AG09319 (cell line): ENCODE measurements at places on chromosomes 4 and X.

DNA sequence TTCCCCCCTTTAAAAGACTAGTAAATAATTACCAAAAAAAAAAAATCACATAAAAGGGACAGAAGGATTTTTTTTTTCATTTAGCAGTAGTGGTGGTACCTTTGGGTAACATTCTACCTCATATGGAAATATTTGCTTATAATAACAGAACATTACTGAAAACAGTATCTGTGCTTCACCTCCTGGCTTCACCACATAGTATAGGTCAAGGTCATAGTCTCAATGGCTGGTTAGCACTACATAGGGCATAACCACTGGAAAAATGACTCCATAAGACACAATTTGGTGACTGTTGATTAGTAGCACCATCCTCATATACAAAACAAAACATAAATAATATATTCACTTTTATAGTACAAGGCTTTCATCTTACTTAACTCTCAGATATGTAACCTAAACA is 34.7 kb downstream of the MANBA start:
- no peak for DNase-seq

- DNase-seq = no peak
Observed at GRCh38 chrX:3252744-3253143, 93.7 kb downstream of the MXRA5 start.

DNA sequence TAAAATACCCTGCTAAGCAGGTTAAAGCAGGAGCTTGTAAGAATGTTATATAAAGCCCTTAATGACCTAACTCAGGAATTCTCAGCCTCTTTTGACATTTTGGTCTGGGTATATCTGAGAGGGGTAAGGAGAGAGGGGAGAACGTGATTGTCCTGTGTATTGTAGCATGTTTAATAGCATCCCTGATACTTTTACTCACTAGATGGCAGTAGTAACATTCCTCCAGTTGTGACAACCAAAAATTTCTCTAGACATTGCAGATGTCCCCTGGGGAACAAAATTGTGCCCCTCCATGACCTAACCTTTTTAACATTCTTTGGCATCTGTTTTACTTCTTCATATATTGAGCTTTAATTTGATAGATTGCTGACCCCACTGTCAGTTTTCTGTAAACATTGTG is 17.9 kb downstream of the SMARCA5 start:
- DNase-seq = no peak

- DNase-seq = no peak
Observed at GRCh38 chr4:137934911-137935310, 307.2 kb downstream of the SLC7A11 start.

DNA sequence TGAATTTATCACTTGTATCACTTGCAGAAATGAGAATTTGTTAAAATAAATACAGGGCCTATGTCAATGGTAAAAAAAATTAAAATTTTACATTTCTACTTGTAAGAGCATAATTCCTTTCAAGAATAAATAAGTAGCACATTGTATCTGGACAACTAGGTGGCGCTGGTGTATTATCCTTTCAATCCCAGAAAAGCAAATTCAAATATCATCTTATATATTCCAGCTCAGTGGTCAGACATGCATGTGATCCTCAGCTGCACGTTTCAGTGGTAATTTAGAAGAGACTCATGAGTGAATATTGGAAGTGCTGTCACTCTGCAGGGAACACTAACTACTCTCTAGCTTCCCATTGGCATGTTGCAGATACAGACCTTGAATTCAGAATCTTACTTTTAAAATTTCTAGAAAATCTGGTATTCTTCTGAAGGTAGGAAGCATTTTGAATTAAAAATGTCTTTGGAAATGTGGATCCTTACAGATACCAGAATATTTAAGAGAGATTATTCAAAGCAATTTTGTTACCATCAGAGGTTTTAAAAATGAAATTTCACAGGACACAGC is 1414.7 kb upstream of the TENM3 start:
- peak; percentile 63 for DNase-seq

DNA sequence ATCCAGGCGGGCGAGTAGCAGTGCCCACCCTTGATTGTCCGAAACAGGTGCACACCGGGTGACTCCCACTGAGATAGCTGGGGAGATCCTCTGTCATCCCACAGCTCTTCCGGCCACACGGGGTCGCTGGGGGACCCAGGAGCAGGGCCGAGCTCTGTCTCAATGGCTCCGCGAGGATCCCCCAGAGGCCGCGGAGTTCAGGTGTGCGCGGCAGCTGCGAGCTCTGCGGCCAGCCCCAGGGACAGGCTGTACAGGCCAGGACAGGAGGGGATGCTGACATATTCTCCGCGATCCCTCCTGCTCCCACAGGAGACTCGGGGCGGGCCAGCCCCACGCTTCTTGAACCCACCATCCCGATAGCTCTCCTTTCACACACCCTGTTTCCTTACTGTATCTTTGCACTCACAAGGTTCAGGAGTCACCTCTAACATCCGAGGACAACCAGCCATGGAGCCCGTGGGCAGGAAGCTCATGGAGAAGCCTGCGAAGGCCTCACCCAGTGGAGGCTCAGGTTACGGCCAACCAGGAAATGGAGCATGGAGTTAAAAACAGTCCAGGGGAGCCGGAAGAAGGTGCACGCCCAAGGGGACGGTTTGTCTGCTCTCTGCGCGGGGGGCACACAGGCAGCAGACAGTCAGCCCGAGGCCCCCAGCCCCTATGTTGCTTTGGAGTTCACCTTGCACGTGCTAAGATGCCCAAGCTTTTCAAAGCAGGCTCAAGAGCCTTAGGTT is 77.9 kb upstream of the AMELX start:
- DNase-seq = no peak

GRCh38 chr4:7252510-7253340 is 60.4 kb downstream of the SORCS2 start:
- no peak for DNase-seq

- DNase-seq = no peak
Observed at GRCh38 chr4:127832585-127832984, 48.1 kb upstream of the PLK4 start.

DNA sequence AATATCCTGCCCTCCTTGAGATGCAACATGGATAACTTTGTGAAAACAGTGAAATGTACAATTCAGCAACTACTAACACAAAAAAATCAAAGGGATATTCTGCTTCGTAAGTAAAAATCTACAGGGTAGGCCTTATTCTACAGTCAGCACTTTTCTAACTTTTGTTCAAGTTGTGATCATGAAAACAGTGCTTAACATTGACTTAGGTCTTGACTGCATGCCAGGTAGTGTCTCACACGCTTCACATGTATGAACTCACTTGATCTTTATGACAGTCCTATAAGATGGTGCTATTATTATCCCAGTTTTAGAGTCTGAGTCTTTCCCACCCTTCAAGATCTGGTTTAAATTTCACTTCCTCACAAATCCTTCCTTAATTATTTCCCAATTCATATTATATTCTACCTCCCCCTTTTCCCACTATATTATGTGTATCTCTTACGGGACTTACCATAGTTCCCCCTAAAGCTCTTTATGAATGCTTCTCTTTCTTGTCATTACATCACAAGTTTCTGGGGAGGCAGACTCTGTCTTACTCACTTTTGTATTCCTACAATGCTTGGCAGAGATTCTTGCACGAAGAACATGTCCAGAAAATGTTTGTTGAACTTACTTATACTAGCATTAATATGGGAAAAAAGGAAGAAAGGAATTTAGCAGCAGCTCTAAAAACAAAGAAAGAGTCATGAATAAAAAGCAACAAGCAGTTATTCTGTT is 179.8 kb downstream of the SCFD2 start:
- DNase-seq = no peak

GRCh38 chrX:45428831-45429230 is 228.2 kb upstream of the DIPK2B start:
- DNase-seq = no peak

GRCh38 chr4:189804894-189805293 is 135.8 kb upstream of the FRG1 start:
- DNase-seq = no peak

DNA sequence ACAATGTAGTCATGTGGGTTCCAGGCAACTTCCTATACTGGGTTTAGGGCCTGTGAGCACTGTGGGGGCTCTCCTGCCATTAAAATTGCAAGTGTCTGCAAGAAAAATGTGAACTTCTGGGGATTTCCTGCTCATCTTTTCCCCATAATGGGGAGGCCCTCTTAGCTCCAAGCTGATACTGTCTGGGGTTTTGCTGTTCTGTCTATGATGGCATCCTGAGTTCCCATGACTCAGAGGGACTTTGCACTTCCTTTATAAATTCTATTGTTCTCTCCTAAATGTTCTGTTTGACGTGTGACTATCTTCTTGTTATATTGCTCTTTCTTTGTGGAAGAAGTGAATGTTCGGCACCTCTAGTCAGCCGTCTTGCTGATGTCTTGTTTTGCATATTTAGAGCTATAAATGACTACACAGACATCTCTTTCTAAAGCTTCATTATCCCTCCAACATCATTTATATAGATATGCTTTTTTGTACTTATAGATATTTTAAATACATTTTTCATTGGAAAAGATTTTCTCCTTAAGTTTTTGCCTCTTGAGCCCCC is 465.8 kb downstream of the NAF1 start:
- DNase-seq = no peak

GRCh38 chrX:145825896-145826295 is 8.3 kb downstream of the SLITRK2 start:
- no peak for DNase-seq

- no peak for DNase-seq
Observed at GRCh38 chr4:116688536-116688935, 396.8 kb downstream of the TRAM1L1 start.

- DNase-seq = no peak
Observed at GRCh38 chr4:169246957-169247396, 23.8 kb downstream of the SH3RF1 start.

- no peak for DNase-seq
Observed at GRCh38 chr4:184573701-184574100, 75.5 kb downstream of the CASP3 start.

GRCh38 chr4:189185810-189186432 is 754.8 kb upstream of the FRG1 start:
- no peak for DNase-seq

GRCh38 chrX:153917869-153918268 is 8.2 kb downstream of the ARHGAP4 start:
- no peak for DNase-seq

DNA sequence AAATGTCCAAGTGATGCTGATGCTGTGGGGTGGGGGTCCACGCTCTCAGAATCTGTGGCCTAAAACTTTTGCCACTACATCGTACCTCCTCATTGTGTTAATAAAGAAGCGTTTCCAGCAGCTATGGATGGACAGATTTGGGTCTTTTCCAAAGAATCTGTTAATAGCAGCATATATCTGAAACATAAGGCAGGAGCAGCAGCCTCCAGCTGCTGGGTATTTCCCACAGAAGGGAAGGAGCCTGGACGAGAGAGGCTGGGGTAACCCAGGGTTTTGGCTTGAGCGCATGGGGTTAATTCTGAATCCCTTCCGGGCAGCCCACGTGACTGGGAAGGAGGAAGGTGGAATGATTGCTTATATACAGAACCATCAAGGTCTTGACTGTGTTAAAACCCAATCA is 332.4 kb downstream of the BCOR start:
- DNase-seq = no peak

- DNase-seq = no peak
Observed at GRCh38 chrX:41522081-41522480, 74.9 kb downstream of the NYX start.

DNA sequence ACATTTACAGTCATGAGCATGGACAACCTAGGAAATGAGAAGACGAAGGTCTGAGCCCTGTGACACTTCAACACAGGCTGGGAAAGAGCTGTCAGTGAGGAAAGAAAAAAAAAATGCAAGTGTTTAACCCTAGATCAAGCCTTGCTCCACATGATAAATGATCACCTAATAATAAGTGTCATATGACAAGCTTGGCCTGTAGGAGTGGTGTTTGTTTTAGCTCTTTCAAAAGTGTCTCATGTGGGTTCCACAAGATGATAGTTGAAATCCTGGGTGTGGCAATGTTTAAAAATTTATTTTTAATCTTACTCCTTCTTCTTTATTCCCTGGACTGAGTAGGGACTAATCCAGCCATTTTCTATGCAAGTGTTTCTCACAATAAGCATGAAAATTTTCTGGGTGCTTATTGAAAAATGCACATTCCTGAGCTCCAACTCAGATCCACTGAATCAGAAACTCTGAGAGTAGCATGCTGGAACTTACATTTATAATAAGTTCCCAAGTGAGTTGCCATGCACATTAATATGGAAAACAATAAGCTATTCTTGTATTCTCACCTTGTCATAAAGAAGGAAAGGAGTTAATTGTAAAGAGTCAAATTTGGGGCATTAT is 138.3 kb downstream of the AREG start:
- no peak for DNase-seq

DNA sequence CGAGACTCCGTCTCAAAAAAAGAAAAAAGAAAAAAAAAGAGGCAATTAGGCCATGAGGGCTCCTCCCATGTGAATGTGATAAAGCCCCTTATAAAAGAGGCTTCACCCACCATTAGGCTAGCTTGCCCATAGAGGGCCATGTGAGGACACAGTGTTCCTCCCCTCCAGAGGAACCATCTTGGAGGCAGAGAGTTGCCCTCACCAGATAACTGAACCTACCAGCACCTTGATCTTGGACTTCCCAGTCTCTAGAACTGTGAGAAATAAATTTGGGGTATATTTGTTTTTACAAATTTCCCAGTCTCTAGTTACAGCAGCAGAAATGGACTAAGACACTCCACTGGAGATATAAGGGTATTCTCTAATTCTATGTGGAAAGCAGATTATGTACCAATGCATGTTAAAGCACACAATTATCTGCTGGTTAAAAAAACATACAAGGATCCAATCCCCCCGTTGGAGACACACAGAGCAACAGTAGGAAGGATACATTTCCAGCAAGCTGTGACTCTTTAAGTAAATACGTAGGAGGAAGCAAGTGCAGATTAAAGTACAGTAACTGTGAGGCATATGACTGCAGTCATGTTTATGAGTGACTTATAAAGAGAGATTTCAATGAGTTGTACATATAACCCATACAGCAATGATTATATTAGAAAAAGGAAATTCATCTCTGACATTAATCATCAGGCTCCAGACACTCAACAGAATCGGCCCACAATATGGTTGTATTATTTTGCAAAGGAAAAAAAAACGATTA is 21.4 kb downstream of the SH3RF1 start:
- no peak for DNase-seq

- DNase-seq = no peak
Observed at GRCh38 chrX:8969378-8969777, 64.5 kb downstream of the FAM9B start.

- no peak for DNase-seq
Observed at GRCh38 chr4:60194214-60194613, 1005.9 kb upstream of the ADGRL3 start.

DNA sequence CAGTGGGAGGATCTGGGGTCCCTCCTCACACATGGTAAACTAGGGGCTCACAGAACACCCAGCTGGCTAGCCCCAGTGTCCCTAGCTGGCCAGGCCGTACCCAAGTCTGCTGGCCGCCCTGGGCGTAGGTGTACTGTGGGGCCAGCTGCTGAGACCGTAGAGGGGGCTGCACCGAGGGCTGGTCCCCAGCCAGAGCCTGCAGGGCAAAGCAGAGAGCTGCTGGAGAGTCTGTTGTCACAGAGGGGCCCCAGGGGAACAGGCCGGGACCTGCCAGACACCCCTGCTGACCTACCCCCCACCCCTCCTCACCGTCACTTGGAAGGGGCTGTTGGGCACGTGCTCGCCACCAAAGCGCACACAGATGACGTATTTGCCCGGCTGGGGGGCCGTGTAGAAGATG is 19.9 kb downstream of the FLNA start:
- no peak for DNase-seq

- no peak for DNase-seq
Observed at GRCh38 chr4:26226629-26227376, 94.0 kb upstream of the RBPJ start.

GRCh38 chr4:55561889-55562288 is 15.2 kb upstream of the CLOCK start:
- DNase-seq = no peak
